ENCODE measurements at places on chromosomes 3 and 15.

GRCh38 chr3:171646357-171647133 is 163.7 kb downstream of the PLD1 start:
- peak; percentile 67 for DNase-seq

DNA sequence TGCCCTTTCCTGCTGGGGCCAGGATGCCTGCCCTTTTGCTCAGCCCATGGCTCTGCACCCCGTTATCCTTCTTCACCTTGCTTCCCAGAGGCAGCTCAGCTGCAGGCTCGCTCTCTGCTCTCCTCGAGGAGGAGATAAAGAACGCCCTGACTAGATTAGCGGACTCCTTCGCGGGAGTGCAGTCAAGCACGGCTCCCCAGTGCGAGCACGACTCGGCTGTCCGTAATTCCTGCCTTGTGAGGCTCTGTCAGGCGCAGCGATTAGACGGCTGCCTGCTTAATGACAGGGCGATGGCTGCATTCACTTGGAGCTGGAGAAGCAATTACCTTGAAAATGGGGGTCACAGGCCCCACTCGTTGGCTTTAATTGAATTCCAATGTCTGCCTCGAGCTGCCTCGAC is 25.9 kb downstream of the TLE3 start:
- no peak for DNase-seq

DNA sequence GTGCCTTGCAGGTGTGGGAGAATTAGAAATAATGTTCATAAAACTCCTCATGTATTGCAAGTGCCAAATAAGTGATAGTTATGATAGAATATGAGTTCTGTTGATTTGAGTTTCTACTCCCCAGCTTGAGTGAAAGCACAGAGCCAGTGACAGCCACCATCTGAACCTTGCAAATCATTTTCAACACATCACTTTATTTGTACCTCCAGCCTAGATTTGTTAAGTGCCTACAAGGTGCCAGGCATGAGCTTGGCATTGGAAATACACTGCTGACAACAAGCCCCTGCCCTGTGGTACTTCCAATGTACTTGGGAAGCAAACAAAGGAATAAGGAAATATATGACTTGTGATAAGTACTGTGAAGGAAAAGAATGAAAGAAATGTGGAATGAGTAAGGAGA is 17.0 kb downstream of the FEZF2 start:
- no peak for DNase-seq

GRCh38 chr3:113269661-113270060 is 58.3 kb downstream of the BOC start:
- no peak for DNase-seq

GRCh38 chr3:138479438-138479863 is 45.0 kb downstream of the ESYT3 start:
- DNase-seq, result peak; percentile 47

DNA sequence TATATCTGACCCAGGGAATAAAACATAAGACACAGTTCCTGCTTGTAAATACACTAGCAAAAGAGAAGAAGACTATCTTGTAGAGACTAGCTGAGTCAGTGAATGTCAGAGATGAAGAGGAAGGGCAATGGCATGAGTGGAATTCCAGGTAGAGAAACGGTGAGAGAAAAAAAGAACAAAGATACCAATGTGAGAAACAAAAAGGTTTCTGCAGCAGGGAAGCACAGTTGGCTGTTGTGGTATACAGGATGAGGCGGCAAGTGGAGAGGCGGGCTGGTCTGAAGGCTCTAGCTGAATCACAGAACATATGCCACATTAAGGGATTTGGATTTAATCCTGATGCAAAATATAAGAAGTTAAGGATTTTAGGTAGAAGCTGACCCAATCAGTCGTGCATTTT is 17.1 kb upstream of the TASOR start:
- DNase-seq, result no peak

DNA sequence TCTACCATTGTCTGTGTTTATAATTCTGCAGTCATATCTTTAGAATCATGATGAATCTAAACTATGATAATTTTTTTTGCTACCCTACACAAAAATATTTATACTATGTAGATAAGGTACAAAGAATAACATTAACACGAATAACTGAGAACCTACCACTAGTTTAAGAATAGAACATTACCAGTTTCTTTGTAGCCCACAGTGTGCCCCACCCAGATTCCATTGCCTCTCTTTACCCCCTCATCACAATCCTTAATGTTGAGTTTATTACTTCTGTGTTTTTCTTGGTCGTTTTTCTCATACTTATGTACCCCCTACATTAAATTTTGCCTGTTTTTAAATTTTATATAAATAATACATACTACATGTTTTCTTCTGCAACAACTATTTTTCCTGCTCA is 140.5 kb downstream of the BBX start:
- no peak for DNase-seq

GRCh38 chr3:183044547-183045229 is 54.6 kb downstream of the MCCC1 start:
- DNase-seq, result no peak

GRCh38 chr3:57982561-57983243 is 25.5 kb upstream of the FLNB start:
- DNase-seq, result no peak

- peak; percentile 14 for DNase-seq
Observed at GRCh38 chr3:143445118-143445517, 325.5 kb downstream of the CHST2 start.

- no peak for DNase-seq
Observed at GRCh38 chr3:61141697-61142096, 109.6 kb downstream of the FHIT start.

- no peak for DNase-seq
Observed at GRCh38 chr15:79472446-79472845, 40.3 kb downstream of the MINAR1 start.

GRCh38 chr3:17951241-17951640 is 208.8 kb upstream of the TBC1D5 start:
- no peak for DNase-seq

GRCh38 chr3:169232863-169233262 is 430.6 kb downstream of the MECOM start:
- no peak for DNase-seq

- no peak for DNase-seq
Observed at GRCh38 chr3:13714251-13714916, 165.5 kb downstream of the FBLN2 start.

DNA sequence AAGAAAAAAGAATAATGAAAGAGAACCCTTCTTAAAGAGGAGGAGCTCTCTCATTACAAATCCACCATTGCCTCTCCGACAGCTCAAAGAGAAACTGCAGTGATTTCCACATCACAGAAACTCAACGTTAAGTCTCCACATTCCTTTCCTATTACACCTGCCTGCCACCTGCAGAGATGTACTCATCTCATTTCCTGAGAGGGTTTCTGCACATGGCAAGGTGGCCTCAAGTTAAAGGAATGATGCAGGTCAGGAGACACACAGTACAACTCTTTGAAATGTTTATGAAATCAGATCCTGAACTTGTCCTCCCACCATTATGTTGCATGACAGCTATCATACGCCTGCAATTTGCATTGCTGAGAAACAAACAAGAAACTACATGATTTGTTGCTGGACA is 458.4 kb upstream of the ADAMTS9 start:
- peak; percentile 72 for DNase-seq

DNA sequence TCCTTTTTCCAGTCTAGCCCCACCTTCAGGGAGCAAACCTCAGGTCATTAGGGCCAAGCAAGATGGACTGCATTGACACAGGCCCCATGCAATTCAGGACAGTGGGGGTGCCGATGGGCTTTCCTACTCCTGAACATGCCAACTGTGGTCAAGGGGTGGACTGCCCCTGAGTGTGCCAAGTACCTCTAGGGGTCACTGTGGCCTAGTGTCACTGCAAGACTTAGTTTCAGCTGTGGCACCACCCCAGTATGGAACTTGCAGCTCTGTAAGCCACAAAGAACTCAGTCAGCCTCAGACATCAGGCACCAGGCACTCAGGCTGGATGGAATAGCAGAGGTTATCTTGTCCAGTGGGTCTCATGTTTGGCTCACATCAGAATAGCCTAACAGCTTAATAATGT is 32.3 kb downstream of the EXOG start:
- no peak for DNase-seq

GRCh38 chr3:43674345-43675085 is 16.2 kb upstream of the ABHD5 start:
- DNase-seq, result no peak

Measured in fibroblast of upper back skin (primary cell).